ENCODE measurements at places on chromosomes 3 and 15.

- DNase-seq = no peak
Observed at GRCh38 chr3:100009276-100010086, 104.8 kb downstream of the FILIP1L start.

GRCh38 chr15:98823012-98823458, 174.7 kb downstream of the IGF1R start:
- no peak for DNase-seq

DNA sequence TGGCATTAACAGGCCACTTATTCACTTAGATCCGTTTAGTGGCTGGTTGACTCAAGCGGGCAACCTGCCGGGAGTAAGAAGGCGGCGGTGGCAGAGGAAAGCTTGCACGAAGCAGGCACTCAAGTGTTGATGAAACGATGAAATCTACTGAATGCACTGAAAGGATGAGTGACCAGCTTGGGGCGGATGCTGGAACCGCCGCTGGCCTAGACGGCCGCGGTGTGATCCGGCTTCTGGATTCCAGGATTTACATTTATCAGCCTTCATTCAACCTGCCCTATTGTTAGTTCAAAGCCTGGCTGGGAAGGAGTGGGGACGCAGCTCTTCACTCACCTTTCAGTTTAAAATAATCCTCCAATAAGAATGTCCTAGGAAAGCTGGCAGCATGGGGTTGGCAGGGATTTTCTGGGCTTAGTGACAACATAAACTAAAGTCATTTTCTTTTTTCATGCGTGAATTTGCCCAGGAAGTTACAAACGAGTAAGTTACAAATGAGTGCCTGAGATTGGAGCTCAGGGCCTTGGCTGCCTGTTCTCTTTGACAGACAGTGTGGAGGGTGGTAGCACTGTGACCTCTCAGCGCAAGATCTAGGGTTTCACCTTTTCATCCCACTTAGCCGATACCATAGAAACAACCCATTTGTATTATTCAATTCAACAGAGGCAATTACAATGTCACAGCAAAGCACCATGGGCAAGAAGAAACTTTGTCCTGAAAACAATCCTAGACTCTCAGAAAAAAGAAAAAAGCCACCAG, 1.1 kb upstream of the PLCH1 start:
- no peak for DNase-seq

DNA sequence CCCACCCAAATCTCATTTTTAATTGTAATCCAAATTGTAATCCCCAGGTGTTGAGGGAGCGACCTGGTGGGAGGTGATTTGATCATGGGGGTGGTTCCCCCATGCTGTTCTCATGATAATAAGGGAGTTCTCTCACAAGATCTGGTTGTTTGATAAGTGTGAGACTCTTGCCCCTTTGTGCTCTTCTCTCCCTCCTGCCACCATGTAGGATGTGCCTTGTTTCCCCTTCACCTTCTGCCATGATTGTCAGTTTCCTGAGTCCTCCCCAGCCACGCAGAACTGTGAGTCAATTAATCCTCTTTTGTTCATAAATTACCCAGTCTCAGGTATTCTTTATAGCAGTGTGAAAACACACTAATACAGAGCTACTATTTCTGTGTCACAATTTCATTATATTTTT, 88.7 kb downstream of the NCEH1 start:
- DNase-seq = no peak

GRCh38 chr15:63593705-63594671, 3.2 kb upstream of the FBXL22 start:
- DNase-seq = no peak

DNA sequence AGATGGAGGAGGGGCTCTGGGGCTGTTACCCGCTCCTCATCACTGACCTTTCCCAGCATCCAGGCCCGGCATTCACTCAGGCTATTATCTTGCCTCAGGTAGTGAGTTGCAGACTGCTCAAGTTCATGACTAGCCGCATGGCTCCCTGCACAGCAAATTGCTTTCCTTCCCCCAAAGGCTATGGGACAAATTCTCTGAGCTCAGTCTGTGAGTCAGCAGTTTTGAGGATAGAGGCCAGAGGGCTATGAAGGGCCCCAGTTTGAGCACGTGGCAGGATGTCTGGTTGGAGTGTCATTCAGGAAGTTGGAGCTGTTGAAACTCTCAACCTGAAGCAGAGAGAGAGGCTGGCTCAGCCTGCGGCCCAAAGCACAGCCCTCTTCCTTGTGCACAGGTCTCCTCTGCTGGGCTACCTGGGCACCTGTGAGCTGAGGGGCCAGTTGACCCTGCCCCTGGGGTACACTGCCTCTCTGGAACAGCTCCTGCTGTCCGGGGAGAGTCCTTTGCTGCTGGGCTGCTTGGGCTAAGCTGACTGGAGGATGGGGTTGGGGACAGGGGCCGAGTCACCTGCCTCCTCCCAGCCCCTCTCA, 7.9 kb downstream of the FAH start:
- peak; percentile 65 for DNase-seq

- no peak for DNase-seq
Observed at GRCh38 chr3:60633644-60634043, 617.6 kb downstream of the FHIT start.

GRCh38 chr3:145286937-145287336, 874.0 kb downstream of the PLOD2 start:
- DNase-seq = no peak

- DNase-seq = no peak
Observed at GRCh38 chr3:77500721-77501120, 460.8 kb downstream of the ROBO2 start.

DNA sequence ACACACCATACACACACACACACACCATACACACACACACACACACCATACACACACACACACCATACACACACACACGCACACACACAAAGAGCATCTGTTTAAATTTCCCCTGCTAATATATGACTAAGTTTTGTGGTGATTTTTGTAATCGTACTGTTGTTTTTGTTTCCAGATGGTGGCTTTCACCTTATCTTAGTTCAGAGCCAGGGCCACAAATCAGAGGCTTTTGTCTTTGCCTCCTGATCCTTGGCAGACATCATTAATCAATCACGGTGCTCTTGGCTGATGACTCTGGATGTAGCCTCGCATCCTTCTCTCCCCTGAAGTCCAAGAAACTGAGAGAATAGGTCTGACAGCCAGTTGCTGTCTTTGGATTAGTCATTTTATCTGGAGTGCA, 52.1 kb downstream of the EDEM1 start:
- DNase-seq = no peak

DNA sequence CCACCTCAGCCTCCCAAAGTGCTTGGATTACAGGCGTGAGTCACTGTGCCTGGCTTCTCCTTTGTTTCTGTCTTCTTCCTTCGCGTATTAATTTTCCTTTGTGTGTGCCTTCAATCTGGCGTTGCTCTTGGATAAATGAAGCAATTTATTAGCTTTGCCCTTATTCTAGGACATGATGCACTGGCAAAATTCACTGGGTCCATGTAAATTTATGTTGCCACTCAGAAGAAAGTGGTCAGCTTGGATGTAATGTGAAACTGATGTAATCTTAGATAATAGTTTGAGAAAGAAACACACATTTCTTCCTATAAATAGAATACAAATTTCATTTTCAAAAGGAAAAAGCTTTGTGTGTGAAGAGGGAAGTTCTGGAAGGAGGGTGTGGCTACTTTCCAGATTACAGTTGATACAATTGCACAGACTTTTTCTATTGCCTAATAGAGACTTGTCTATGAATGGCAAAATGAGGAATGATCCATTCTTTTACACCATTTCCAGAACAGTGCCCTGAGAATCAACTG, 23.3 kb upstream of the ATP1B3 start:
- DNase-seq = no peak

GRCh38 chr15:99341786-99342185, 90.5 kb downstream of the LRRC28 start:
- no peak for DNase-seq

DNA sequence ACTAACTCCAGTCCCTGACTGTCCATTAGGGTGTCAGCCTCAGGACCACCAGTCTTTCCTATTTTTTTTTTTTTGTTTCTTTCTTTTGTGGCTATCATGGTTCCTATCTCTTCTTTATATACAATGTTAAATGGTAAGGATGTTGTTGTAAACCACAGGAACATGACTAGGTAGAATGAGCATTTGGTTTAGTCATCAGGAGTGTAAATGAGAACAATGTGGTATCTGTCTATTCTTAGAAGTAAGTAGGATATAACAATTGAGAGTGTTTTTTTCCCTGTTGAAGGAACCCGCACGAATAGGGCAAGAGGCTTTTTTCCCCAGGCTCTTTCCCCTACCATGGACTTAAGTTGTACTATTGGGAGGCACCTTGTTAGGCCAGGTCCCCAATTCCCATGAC, 880.3 kb upstream of the GBE1 start:
- DNase-seq = no peak
